Posterior cingulate gyrus (tissue), 11 donors: ENCODE measurements at places on chromosomes 5 and 9.

DNA sequence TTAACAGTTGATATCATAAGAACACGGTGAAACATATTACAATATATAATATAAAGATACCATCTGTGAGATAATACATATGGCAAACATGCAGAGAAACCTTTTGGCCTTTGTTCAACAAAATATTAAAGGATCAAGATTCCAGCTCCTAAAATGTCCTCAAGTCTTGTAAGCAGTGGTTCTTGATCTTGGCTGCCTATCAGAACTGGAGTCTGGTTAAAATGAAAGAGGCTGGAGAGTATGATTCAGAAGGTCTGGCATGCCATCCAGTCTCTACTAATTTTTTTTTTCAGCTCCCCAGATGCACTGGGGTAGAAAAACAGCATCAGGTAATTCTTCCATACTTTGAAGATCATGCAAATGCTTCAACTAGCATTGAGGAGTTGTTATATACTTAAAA is 83.2 kb downstream of the TNC start:
- no peak for DNase-seq

DNA sequence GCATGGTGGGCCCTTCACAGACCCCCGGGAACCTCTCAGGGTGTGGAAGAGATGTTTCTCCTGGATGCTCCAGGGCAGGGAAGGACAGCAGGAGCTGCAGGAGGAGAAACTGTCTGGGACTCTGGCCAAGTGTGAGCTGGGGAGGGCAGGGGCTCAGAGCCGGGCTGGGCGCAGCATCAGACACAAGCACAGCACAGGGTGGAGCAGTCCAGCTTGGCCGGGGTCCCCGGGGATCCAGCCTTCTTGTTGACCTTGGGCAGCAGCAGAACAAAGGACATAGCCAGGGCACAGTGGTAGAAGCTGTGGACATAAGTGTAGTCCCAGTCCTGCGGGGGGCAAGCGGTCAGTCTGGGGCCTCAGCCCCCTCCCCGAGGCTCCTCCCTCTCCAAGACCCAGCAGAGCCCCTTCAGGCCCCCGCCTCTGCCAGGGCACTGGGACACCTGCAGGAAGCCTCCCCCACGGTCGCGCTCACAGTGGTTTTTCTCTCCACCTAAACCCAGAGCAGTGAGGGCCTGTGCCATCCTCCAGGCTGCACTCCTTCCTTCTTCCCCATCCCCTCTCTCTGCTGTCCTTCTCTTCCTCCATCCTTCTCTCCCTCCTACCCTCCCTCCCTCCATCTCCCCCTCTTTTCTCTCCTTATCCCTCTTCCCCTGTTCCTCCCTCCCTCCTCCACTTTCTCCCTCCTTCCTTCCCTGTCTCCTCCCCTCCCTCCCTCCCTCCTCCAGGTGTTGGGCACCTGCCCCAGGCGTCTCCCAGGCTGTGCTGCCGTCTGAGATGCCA is 10.1 kb downstream of the MYMK start:
- DNase-seq: peak; percentile 59

- no peak for DNase-seq
Measured at GRCh38 chr9:113957821-113958341, 81.8 kb downstream of the ZNF618 start.

GRCh38 chr5:65068410-65068809 is 299.7 kb downstream of the CWC27 start:
- no peak for DNase-seq

- DNase-seq: no peak
Measured at GRCh38 chr9:16294133-16294770, 576.2 kb downstream of the BNC2 start.

DNA sequence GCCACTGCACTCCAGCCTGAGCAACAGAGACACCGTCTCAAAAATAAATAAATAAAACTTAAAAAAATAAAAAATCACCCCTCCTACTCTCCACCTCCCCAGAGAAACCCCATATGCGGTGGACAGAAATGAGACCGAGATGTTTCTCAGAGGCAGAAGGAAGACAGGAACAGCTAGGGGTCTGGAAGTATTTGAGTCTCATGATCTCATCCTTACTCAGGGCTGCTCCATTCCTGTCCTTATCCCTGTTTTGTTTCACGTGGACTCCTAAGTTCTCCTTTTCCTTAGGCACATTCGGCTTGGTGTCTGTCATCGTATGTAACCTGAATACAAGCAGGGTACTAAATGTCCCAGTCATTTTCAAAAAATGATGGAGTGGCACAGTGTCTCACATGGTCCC is 76.1 kb downstream of the C9orf50 start:
- no peak for DNase-seq

GRCh38 chr5:68245319-68245718 is 29.8 kb downstream of the PIK3R1 start:
- DNase-seq: no peak

GRCh38 chr5:126594748-126595485 is at the start of gene ALDH7A1:
Gene ALDH7A1, minus strand, starts transcription at chr5:126595219. Its CDS starts 21 bp downstream, at chr5:126595198.
- DNase-seq: peak; percentile 84

- DNase-seq: no peak
Measured at GRCh38 chr5:147767048-147767447, 15.5 kb downstream of the JAKMIP2 start.

DNA sequence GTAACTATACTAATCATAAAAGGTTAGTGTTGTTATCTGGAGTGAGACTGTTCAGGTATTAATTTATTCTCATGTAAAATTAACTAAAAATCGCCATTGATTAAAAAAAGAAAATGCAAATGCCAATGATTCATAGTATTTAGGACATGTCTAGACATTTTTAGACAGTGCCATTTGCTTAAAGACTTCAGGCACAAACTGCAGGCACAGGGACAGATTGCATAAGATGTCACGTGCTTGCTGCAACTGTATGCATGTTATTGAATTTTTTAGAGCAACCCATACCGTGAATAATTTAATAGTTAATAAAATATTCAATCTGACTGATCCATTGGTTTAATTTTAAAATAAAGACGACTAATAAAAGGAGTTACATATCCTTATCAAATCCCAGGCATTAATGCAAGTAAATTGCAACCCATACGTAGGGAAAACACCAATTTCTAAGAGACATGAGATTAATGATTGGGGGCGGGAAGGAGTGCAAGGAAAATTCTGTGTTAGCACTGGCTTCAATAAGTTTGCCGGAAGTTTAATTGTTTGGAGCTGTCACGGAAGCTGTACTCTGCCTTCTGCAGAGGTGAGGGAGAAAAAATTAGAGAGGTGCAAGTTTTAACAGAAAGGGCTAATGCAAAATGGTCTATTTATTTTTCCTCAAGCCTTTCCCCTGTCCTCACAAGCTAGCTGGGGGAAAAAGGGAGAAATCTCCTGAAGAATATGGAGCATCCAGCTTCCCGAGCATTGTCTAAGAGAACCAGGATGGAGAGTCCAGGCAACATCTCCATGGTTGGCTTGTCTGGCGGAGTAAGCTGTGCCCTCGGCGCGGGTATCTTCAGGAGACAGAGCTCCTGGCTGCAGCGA is 2.9 kb downstream of the EDIL3 start:
- peak; percentile 62 for DNase-seq
